ENCODE measurements at places on chromosomes 3 and 15. TPM values are rescaled to one million over a fixed set of nuclear protein-coding genes. Genes with fewer than 3 reads are reported as not detected.

DNA sequence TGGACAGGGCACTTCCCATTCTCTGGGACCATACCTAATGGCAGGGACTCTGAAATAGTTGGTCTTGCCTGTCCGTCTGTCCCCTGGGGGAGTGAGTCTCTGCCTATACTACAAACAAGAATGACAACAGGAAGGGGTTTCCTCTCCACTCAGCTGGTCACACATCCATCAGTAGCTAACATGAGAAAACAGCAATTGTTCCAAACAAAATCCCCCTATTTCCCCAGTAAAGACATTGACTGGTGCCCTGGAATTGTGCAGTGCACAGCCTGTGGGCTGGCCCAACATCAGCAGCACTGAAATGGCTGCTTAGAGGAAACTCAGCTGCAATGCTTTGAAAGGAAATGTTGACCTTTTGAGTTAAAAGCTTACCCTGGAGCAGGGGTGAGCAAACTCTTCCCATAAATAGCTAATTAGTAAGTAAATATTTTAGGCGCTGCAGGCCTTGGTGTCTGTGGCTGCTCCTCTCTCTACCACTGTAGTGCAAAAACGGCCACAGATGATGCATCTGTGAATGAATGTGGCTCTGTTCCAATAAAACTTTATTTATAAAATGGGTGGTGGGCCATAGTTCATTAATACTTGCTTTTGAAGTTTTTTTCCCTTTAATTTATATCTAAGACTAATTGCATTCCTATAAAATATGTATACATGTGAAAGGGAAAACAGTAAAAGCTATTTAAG lies 174.3 kb downstream of the KLF13 start:
- peak; percentile 41 for DNase-seq

GRCh38 chr3:115930922-115931321 lies 307.6 kb downstream of the GAP43 start:
- no peak for DNase-seq

DNA sequence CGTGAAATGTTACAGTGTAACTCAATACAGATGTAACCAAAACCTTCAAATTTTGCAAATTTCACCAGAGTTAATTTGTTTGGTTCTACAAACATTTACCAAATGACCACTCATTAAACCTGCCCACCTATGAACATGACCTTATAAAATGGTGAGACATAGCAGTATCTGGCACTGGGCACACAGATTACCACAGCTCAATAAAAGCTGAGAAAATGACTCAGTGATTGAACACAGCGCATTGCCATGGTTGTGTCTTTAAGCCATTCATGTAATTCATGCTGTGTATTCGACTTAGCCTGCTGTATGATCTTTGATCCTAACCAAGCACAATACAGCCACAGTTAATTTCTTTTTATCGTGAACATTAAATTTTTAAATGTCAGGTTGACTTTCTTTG lies 11.3 kb downstream of the PPARG start:
- no peak for DNase-seq

DNA sequence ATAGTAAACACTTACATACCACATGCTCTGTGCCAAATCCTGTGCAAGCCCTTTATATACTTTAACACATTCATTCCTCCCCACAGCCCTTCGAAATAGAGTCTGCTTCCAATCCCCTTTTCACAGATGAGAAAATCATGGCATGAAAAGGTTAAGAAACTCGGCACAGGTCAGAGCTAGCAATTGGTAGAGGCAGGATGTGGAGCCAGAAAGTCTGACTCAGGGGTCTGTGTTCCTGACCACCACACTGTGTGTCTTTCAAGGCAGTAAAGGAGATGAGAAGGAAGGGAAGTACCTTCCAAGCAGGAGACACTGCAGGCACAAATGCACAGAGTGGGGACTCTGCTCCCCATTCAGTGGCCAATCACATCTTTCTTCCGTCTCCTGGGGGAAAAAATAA lies 61.1 kb downstream of the SCN11A start:
- DNase-seq, result no peak

DNA sequence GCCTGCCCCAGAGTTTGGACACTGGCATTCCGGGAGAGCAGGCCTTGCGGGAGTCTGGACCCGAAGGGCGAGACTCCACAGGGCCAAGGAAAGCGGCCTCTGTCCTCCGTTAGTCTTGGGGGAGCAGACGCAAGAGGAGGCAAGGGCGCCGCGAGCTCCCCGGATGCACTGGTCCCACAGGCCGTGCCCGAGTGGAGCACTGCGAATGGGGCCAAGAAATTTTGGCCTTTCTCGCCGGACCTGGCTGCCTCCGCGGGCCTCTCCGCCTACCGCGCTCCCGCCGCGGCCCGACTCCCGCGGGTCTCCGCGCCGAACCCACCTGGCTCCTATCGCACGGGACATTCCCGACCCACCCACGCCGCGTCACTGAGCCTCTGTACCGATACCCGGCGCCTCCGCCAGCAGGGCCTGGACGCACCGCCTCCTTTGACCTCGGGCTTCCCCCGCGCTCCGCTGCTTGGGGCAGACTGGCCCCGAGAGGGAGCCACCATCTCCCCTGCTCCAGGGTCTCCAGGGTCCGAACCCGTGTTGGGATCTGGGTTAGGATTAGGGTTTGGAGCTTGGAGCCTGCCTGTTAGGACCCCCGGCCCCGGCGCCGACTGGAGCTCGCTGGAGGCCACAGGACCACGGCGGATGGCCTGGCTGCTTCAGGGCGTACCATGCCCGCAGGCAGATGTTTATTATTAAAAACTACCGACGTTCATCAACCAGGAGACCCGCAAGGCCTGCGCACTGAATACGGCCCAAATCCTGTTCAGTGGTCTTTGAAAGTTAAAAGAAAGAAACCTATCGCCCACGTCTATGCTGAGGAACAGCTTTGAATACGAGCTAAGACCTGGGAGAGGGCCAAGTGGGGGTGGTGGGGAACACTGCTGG lies 11.7 kb downstream of the SHOX2 start:
- peak; percentile 23 for DNase-seq

GRCh38 chr3:23594894-23595670 lies 210.7 kb upstream of the UBE2E1 start:
- no peak for DNase-seq

DNA sequence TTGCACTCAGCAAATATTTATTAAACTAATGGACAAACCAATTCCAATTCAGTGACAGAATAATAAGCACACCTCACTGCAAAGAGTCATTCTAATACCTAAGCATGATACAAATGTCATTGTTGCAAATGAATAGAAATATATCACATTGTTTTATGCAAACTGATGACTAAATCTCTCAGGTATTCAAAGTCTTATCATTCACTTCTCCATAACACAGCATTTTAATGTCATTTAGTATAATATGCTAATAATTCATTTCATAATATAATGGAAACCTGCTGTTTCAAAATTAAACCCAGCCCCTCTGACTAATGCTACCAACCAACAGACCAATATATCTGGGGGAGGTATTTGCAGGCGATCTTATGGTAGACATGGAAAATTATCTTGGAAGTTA lies 71.8 kb downstream of the FGF7 start:
- DNase-seq, result no peak

DNA sequence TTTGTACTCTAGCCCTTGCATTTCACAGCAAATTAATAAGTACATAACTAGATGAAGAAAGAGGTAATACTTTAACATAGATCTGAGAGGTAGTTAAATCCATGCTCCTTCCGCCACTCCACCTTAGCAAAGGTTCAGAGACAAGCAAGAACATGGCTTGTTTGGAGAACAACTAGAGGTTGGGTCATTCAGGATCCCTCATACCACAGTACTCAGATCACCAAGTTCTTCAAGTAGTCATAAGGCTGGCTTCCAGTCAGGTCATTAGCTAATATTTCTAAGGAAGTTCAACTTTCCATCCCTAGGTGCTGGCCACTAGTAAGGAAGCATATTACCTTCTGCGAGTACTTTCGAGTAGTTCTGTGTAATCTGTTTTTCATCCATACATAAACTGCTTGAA lies 44.1 kb downstream of the CD200R1 start:
- no peak for DNase-seq

DNA sequence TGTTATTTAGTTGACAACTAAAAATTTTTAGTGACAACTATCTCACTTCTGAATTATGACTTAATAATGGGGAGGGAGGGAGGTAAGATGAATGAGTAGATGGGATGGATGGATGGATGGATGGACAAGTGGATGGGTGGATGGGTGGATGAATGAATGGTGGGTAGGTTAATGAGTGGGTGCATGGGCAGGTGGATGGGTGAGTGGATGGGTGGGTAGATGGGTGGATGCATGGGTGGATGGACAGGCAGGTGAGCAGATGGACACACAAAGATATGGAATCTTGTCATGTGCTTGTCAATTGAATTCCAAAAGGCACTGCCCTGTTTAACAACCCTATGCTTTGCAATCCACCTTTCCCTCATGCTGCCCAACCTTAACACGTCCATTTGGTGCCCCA lies 41.5 kb downstream of the KLHL25 start:
- no peak for DNase-seq

GRCh38 chr3:12893247-12893646 lies 51.9 kb upstream of the RPL32 start:
- DNase-seq, result no peak

DNA sequence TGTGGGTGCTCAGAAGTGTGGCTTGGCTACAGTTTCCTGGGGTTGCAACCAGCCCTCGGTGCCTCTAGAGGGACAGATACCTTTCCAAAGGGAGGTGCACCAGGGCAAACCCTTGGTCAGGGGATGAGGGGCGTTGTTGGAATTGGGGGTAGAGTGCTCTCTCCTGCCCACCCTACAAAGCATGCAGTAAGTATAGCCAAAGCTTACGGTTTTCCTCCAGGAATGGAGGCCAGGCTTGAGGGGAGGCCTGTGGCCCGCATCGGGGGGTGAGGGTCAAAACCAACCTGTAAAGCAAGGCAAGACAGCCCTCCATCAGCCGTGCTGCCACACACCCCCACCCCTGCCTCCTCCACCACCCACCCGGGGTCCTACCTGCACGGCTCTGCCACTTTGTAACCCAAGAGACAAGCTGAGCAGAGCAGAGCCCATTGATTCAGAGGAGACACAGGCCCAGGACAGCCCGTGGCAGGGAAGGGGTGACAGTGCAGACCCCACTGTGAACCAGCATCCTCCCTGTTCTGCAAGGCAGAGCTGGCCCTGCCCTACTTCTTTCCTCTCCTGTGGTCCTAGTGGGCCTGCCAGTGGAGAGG lies 41.5 kb downstream of the TLE3 start:
- no peak for DNase-seq

- DNase-seq, result no peak
These were observed 248.4 kb downstream of the ISL2 start for GRCh38 chr15:76584868-76585575.

DNA sequence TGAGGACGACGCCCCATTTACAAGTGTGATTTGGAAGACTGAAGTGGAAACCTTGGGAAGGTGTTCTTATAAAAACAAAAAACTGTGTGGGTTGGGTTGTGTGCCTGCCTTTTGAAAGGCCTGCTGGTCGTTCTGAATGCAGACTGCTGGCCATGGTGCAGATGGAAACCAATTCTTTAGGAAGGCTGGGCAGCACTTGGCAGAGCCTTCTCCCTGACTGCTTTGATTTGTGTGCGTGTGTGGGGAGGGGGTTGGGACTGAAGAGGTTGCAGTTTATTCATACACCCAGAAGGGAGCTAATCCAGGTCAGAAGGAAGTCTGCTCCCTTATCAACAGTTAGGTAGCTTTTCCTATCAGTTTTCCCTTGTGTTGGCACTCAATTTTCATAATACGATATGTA lies 288.7 kb downstream of the SOX2 start:
- DNase-seq, result no peak

GRCh38 chr3:141367038-141367730 lies 1.1 kb upstream of the ZBTB38 start:
- DNase-seq, result no peak

- no peak for DNase-seq
These were observed 42.8 kb downstream of the MYO5C start for GRCh38 chr15:52252781-52253180.

DNA sequence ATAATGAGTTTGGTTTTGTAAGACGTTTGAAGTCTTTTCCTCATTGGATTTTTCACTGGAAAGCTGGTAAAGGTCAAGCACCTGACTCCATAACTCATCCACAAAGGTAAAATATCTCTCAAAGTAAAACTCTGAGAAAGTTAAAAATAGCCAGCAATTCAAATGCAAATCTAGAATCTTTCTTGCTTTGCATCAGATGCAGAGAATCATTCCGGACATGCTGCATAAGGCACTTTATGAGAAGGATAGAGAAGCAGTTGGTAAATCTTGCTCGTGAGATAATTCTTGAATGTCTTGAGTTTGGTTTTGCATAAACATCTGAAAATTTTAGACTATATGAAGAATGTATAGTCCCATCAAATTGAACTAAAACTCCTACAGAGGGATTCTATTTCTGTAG lies 9.1 kb downstream of the KCNMB2 start:
- no peak for DNase-seq

- no peak for DNase-seq
These were observed 616.7 kb upstream of the NAALADL2 start for GRCh38 chr3:174242311-174243041.

GOLGA8T gene
- not detected for total RNA-seq

KLHL40 gene
- not detected for total RNA-seq

ECE2 gene
- not detected for total RNA-seq

LXN gene
- total RNA-seq, result 20.6 TPM

FANCI gene
- 6.6 TPM for total RNA-seq

IGSF10 gene
- total RNA-seq, result 0.63 TPM

SCN5A gene
- total RNA-seq, result 0.72 TPM

MYO5A gene
- total RNA-seq, result 32.9 TPM

UBA5 gene
- total RNA-seq, result 45.1 TPM

HDC gene
- total RNA-seq, result 12.9 TPM

LNP1 gene
- 4.4 TPM for total RNA-seq

TGM5 gene
- not detected for total RNA-seq

GABRR3 gene
- not detected for total RNA-seq

CFAP20DC gene
- 3.2 TPM for total RNA-seq

Measured in kidney (tissue), 22 donors.